Left renal cortex interstitium (tissue), 4 donors: ENCODE measurements at places on chromosomes 1 and 21.

- no peak for DNase-seq
Measured at GRCh38 chr1:58861506-58861905, 77.7 kb upstream of the JUN start.

GRCh38 chr1:225855503-225856300, 26.5 kb downstream of the TMEM63A start:
- no peak for DNase-seq

DNA sequence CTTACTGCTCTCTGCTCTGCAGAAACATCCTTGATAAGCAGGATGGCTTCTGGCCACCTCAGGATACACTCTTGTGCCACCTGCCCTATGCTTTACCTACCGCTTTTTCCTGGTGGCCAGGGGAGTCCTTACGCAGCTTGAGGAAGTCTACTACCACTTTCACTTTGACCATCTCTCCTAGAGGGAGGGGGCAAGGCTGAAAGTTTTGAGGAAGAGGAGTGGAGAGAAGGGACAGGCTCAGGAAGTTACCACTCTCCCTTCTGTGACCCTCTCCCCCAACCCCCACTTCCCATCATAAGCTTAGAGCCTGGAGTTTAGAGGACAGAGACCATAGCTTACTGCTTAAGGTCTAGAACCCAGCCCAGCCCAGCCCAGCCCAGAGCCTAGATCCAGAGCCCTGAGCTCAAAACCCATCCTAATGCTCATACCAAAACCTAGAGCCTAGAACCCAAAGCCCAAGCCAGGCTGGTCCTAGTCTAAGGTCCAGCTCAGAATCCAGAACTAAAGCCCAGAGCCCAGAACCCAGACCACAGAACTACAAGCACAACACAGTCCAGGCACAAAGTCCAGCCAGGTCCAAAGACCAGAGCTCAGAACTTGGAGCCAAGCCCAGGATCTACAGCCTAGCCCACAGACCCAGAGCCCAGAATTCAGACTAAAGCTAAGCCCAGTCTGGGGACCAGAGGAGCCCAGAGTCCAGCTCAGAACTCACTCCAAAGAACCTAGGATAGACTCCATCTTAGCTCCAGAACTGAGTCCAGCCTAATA, 18.0 kb upstream of the MFSD2A start:
- no peak for DNase-seq

DNA sequence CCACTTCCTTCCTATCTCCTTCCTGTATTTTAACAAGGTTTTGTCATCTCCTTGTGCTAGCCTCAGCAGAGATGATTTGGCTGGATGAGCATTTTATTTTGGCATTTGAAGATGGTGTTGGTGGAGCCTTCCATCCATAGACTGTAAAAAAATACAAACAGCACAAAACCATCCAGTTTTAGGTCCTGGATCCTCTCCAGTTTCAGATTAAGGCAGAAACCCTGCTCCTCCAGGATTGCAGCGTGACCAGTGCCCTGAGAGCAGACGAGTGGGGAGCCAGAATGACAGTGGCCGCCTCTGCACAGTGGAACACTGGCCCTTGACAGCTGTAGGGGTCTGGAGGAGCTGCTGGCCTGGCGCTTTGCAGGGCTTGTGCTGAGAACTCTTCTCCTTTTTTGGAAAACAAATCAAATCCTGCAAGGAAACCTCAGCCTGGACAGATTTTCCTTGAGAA, 72.2 kb upstream of the GADD45A start:
- no peak for DNase-seq

- DNase-seq: no peak
Measured at GRCh38 chr1:160975026-160975425, 20.4 kb upstream of the ITLN2 start.

- no peak for DNase-seq
Measured at GRCh38 chr1:57910782-57911181, 486.9 kb upstream of the DAB1 start.

DNA sequence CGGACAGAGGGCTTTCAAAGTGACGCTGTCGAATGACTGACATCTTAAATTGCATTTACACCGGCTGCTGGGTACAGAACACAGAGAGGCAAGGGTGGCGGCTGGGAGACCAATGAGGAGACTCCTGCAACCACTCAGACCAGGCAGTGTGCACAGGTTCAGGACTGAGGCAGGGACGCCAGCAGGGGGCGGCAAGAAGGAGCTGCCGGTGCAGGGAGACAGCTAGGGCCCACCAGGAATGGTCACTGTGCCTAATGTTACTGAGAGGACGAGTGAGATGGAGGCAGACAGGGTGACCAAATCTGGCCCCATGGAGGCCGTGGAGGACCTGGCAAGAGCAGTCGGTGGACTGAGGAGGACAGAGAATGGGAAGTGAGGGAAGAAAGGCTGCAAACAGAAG, 23.5 kb downstream of the GLIS1 start:
- no peak for DNase-seq

- DNase-seq: no peak
Measured at GRCh38 chr1:112700290-112701226, 6.4 kb downstream of the RHOC start.

DNA sequence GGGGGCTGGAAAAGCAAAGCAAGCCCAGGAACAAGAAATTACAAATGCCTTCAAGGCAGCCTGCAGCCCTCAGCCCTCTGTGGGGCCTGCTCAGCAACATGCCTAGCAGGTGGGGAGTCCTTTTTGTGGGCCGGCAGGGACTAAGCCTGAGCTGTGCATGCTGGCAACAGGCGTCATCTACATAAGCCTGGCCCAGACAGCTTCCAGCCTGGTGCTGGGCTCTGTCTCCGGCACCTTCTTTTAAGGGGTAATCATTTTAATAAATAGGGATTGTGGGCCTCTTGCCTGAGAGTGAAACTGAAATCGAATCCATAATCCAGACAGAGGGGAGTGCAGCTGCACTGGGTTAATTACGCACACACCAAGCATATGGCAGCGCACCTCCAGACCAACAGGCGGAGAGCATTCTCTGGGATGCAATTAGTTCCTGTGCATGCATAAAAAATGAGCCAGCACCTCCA, 96.6 kb downstream of the DDX20 start:
- no peak for DNase-seq

DNA sequence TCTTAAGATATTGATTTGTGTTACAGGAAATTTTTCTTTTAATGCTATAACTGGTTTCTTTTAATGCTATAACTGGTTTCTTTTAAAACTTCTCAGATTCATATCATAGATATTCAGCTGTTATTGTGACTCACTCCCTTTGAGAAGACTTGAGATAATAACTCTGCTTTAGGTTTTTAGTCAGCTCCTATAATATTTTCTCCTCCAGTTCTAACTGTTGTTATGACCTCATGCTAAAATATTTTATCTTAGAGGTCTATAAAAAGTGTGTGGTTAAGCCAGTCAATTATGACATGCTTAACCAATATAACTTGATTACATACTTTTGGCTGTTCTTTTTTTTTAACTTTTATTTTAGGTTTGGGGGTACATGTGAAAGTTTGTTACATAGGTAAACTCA, 280.2 kb downstream of the PTGER3 start:
- DNase-seq: no peak

DNA sequence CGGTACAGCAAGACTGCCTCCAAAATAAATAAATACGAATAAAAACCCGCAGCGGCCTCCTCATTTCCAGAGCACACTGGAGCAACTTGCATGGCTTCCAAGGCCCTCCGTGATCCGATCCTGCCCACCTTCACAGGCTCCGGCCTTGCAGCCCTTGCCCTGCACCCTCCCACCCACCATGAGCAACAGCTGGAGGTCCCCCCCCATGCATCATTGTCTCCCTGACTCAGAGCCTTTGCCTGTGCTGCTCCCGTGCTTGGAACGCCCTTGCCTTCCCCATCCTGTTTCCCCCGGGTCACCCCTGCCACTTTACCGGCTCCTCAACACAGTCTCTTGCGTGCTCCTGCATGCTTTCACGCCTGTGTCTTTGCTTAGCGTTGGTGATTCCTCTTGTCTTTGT, 71.0 kb upstream of the ANGPTL1 start:
- no peak for DNase-seq

DNA sequence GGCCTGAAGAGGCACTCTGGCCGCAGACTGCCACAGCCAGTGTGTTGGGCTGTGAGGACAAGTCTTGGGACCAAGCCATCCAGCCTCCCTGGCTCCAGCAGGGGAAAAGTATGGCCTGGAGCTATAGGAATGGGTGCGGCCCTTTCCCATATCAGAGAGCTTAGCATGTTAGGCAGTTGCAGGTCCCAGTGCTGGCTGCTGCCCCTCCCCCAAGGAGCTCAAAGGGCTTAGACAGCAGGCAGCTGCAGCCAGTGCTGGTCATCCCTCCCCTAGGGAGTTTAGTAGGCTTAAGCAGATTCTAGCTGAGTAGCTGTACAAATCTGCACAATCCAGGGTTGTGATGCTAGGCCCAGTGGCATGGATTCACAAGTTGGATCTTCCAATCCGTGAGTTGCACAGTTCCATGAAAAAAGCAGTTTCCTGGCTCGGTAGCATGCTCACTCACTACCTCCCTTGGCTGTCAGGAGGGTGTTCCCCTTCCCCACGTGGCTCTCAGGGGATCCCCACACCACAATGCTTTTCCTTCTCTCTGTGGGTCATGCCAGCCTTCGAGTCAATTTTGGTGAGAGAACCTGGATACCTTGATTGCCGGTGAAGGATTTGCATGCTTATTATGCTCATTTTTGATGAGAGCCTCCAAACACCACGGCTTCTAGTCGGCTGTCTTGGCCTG, 1490.8 kb downstream of the BRINP3 start:
- DNase-seq: no peak
